ENCODE measurements at places on chromosomes 2 and 18. TPM values are rescaled to one million over a fixed set of nuclear protein-coding genes. Genes with fewer than 3 reads are reported as not detected.

The DSC2 gene
- under 0.01 TPM for total RNA-seq

The ZNF804A gene
- not detected for total RNA-seq

The CTLA4 gene
- total RNA-seq: not detected

The PSD4 gene
- 1.8 TPM for total RNA-seq

The FECH gene
- 32.2 TPM for total RNA-seq

The SERPINB4 gene
- total RNA-seq: not detected

The CHRNG gene
- total RNA-seq: not detected

The KRCC1 gene
- total RNA-seq: 24.2 TPM

The MOGAT1 gene
- total RNA-seq: not detected

The CCNT2 gene
- 26.2 TPM for total RNA-seq

The TMEM247 gene
- total RNA-seq: not detected

Measured in osteoblast (primary cell).